ENCODE measurements at places on chromosomes 16 and 17.

DNA sequence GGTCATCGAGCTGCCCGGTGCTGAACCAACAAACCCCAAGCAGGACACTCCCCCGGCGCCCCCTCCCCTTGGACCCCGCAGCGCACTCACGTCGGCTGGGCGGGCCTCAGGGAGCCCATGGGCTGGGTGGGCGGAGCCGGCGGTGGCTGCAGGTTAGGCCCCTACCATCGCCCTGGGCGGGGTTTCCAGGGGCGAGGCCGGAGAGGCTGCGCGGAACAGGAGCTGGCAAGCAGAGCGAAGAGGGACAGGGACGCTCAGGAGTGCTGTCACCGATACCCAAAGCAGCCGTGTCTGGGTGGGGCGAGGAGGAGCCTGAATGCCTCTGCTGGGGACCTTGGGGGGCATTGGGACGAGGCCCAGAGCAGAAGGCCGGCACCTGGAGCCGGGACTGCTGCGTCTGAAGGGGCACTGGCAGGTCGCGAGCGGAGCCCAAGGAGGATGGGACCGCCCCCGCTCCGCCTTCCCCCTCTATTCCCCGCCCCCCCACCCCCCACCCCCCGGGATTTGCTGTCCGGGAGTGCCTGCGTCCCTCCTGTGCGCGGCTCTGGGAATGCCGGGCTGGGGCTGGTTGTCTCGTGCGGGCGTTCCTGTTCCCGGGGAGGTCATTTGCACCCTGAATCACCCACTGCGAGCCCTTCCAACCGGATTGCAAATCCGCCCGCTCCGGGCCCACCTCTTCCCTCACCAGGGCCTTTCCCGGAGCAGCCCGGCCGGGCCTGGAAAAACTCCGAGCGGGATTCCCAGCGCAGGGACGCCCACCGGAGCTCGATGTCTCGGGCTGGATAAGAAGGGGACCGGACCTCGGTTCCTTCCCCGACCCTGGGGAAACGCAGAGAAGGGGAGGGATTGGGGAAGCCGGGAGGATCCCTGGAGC, 902 bp downstream of the ARHGAP27 start:
- DNase-seq, result peak; percentile 76

- no peak for DNase-seq
Observed at GRCh38 chr16:2498531-2499253, 15.1 kb upstream of the ATP6V0C start.

DNA sequence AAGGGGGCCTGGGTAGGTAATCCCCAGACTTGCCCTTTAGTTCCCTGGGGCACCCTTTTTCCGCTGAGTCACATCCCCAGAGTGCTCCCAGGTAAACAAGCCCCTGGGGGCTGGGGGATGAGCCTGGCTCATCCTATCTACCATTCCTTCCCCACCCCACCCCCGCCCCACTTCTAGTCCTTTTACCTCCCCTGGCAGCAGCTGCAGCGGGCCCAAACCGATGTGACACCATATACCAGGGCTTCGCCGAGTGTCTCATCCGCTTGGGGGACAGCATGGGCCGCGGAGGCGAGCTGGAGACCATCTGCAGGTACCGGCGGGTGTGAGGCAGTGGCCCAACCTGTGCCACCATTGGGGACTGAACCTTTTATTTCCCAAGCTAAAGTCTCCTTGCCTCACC, 860 bp downstream of the NRN1L start:
- DNase-seq, result no peak

DNA sequence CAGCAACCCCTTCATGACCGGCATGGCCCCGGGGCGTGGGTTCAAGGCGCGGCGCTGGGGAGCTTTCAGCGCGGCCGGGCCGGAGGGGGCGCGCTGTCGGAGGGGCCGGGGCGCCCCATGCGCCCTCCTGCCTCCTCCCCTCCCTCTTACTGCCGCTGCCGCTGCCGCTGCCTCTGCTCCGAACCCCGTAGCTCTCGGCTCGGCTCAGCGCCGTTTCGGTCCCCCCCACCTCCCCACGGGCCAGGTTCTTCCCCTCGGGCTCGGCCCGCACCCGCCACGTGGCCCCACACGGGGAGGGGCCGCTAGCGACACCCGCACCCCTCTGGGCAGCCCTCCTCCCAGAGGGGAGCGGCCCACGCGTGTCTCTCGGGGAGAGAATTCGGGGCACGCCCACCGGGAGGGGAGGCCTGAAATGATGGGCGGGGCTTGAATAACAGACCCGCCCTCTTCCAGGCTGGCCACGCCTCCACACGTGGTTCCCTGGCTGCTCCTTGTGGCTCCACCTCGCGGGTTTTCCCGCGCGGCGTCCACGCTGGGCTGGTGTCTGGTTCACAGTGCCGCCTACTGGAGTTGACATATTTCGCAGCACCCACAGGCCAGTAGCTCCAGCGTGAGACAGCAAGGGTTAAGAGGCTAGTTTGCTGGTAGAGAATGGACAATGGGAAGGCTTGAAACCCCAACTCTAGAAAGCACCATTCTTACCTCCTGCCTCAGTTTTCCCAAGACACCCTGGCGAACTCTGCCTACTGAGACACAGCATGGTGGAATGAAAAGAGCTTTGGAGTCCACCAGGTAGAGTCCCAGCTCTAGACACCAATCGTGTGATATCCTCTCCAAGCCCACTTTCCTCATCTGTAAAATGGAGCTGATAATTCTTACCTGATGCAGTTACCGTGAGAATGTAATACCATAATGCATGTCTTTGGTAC, at the start of gene KCNH4:
Gene KCNH4 (minus strand): TSS at position 221 of the 929 bp plus-strand sequence. CDS start 197 bp downstream, at position 24.
- peak; percentile 68 for DNase-seq

- peak; percentile 35 for DNase-seq
Observed at GRCh38 chr16:86761111-86762031, 183.0 kb downstream of the FOXL1 start.
